Cardiac septum (tissue), 1 donor: ENCODE measurements at places on chromosomes 3 and 15. TPM values are rescaled to one million over a fixed set of nuclear protein-coding genes. Genes with fewer than 3 reads are reported as not detected.

TNFSF10 gene
- total RNA-seq: 13.0 TPM

DNA sequence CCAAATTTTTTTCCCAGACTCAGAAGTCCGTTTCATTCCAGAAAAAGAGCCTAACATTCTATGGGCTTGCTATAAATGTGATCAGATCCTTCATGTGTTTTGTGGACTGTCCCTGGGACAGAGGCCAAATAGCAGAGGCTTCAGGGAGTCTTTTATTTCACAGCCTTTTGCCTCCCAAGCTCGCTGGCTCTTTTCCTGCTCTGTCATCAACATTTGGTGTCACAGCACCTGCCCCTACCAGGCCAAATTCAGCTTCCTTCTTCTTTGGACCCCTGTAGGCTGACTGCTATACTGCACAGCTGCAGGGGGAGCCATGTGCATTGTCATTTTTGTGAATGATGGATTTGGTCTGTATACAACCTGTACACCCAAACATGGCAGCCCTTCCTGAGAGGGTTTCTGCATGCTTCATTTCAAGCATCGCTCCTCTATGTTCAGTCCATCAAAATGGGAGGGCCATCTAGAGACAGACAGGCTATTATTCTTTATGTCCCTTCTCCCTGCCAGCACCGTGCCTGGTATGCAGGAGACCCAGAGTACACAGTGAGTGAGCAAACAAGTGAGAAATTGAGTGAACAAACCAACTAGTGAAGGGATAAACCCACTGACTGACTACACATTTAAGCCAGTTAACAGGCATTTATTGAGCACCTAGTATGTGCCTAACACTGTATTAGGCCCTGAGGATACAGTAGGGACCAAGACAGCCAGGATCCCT lies 17.9 kb upstream of the RPP14 start:
- no peak for DNase-seq

DNA sequence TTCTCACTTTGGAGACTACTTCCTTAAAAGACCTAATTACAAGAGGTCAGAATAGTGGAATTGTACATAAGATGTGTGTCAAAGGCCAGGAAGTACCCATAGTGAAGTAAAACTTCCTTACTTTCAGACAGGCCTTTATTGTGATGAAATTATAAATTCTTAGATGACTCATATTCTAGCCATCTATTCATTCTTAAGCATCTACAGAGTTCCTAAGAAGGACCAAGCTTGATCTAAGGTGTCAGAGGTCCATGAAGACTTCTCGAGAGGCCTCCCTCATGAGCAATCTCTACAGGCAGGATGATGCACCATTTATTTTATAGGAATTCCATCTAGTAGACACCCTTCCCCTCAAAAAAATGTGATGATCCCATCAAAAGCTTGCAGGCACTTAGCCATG lies 493.3 kb downstream of the MAGI1 start:
- no peak for DNase-seq

- DNase-seq: no peak
These were observed 765.9 kb downstream of the NTRK3 start for GRCh38 chr15:87490666-87491065.

- no peak for DNase-seq
These were observed 1.2 kb downstream of the GPR176 start for GRCh38 chr15:39918688-39919385.

MST1R gene
- total RNA-seq: 1.2 TPM

SLC22A14 gene
- total RNA-seq: 0.24 TPM

- DNase-seq: no peak
These were observed 55.2 kb downstream of the PGPEP1L start for GRCh38 chr15:98952381-98952803.

ACTRT3 gene
- total RNA-seq: 0.57 TPM

CFAP91 gene
- total RNA-seq: 0.57 TPM

DNA sequence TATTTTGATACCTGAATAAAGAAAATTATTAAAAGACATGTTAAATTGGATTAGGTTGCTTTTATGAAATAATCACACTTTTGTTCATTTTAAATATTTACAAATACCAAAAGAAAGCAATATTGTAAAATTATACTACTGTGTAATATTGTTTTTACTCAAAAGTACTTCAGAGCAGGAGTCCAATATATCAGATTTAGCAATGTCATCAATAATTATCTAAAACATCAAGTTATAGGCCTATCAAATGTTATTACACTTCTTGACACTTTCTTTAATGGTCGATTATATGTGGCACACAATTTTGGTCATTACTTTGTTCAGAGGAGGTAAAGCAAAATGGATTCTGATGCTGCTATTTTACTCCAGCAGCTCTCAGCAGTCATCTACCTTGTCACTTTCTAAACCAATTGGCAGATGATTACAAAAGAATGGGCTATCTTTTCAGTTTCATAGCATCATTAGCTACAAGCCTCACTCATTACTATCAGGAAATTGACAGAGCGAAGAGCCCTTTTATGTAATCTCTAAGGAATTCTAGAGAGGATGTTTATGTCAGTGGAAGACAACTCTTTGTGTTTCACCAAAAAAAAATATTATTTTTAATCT lies 318.6 kb downstream of the PLOD2 start:
- no peak for DNase-seq

CHRNA3 gene
- total RNA-seq: 0.65 TPM

- DNase-seq: no peak
These were observed 82.9 kb upstream of the GSK3B start for GRCh38 chr3:120177151-120177550.

DNA sequence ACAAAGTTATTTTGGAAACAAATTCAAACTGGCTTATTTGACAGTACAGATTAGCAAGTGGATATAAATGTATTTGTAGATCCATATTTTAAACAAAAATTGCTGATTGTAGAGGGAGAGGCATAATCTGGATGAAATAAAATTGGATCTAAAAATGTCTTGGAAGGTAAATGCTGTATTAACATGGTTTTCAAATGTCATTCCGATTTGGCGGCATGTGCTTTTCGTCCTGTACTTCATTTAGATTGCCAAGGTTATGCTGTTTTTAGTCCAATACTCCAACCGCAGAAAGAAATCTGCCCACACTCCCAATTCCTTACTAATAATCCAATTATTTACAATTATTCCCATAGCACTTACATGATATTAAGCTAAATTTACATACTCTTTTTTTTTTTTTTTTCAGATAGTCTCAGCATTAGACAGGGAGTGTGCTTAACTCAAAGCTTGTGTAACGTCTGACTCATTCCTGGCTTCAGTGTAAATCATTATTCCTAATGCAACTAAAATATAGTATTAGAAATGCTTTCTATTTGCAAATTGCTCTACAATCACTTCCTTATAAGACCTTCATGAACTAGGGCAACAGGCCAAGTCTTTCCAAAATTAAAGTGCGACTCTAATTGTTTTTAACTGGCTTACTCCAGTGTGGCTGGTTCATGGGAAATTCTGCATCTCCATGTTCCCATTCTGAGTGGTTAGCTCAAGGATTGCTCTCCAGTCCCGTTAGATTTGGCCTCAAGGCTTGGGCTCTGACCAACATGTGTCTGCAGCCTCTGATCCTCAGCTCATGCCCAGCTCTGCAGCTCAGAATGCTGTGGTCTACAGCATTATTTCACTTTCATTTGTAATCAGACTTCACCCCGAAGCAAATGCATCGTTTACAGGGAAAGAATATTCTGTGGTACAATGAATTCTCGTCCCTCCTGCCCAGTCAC lies 103.9 kb downstream of the FBN1 start:
- DNase-seq: no peak

ZNF501 gene
- 4.4 TPM for total RNA-seq

DNA sequence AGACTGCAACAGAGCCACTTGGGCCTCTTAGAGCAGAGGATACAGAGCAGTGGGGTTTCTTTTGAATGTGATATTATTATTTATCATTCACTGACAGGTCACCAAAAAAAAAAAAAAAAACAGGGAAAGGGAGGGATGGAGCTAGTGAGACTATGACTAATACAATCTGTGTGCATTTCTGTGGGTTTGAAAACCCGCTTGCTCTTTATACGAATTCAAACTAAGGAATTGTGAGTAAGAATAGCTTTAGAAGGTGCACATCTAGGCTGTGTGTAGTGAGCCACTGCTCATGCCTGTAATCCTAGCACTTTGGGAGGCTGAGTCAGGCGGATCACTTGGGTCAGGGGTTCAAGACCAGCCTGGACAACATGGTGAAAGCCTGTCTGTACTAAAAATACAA lies 186.6 kb upstream of the MANF start:
- no peak for DNase-seq

DNA sequence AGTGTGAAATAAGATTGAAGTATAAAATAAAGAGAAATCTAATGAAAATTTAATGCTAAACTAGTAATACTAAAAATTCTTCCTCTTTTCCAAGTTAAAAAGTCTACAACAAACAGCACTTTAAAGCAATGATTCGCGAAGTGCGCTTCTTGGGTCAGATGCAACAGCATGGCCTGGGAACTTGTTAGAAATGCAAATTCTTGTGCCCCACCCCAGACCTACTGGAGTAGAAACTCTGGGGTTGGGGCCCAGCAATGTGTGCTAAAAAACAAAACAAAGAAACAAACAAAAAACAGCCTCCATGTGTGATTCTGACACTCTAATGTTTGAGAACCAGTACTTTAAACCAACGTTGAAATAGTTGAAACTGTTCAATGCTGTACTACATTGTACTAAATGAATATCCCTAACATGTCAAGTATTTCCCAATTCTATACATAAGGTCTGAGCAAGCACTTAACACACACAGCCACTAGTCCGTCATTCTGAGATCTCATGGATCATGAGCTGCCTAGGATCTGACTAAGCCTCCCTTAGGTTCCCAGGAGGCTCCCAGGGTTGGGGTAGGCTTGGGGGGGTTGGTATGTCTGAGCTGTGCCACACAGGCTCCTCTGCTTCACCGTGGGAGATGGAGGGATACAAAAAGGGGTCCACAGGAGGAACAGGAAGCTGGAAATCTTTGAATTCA lies 6.1 kb downstream of the RASGRP1 start:
- no peak for DNase-seq

DNA sequence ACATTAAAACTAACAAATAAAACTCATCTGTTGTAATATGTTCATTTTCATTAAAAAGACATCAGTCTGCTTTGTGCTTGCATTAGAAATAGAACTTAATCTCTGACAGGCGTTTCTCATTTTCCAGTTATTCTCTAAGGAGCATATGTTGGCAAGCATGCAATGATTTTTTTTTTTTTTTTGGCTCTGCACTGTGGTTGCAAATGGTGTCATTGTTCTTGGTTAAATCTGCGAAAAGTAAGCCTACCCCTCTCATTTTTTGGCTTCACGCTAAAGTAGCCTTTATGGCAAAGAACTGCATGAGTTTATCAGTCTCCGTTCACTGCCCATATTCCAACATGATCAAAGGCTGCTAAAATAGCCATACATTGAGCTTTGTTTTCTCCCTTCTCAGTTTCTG lies 403.2 kb downstream of the MECOM start:
- no peak for DNase-seq
